Foreskin fibroblast (primary cell): ENCODE measurements at places on chromosomes 7 and 10.
A peak's percentile ranks its signal among the peaks of the same experiment; 100 is the strongest.

GRCh38 chr7:102169651-102170392, 116.8 kb upstream of the SH2B2 start:
- DNase-seq, result no peak

- DNase-seq, result no peak
These were observed 42.4 kb downstream of the TBATA start for GRCh38 chr10:70742537-70743429.

GRCh38 chr10:109668154-109668665, 255.1 kb downstream of the XPNPEP1 start:
- DNase-seq, result no peak

DNA sequence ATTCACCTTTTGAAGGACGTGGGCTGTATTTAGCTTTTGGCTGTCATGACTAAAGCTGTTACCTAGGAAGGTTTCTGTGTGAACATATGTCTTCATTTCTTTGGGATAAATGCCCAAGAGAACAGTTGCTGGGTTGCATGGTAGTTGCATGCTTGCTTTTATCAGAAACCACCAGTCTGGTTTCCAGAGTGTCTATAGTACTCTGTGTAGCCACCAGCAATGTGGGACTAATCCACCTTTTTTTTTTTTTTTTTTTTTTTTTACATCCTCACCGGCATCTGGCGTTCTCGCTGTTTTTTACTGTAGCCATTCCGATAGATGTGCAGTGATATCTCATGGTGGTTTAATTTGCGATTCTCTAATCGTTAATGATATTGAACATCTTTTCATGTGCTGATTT, 297.8 kb downstream of the SDK1 start:
- DNase-seq, result no peak

- no peak for DNase-seq
These were observed 570 bp upstream of the ARF5 start for GRCh38 chr7:127587663-127588018.

GRCh38 chr10:59985639-59986038, 79.3 kb upstream of the CCDC6 start:
- no peak for DNase-seq

- DNase-seq, result no peak
These were observed 52.8 kb downstream of the C10orf105 start for GRCh38 chr10:71666639-71667386.

DNA sequence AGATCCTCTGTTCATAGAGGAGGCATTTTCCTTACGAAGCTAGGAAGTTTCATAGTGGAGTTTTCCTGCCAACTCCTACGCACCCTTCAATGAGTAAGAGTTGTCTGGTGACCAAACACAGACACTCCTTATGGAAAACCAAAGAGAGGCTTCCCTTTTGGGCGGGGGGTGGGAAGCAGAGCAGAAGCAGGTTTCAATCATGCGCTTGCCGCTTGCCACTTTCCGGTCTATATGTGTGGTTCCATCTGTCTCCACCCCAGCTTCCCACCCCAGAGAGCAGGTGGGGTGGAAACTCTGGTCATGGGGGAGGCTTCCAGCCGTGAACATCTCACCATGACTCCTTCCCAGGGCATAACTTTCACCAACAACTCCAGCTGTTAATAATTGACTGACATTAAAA, 68.8 kb upstream of the GRB10 start:
- no peak for DNase-seq

GRCh38 chr7:151315038-151315655, 26.5 kb upstream of the NUB1 start:
- DNase-seq, result peak; percentile 87

DNA sequence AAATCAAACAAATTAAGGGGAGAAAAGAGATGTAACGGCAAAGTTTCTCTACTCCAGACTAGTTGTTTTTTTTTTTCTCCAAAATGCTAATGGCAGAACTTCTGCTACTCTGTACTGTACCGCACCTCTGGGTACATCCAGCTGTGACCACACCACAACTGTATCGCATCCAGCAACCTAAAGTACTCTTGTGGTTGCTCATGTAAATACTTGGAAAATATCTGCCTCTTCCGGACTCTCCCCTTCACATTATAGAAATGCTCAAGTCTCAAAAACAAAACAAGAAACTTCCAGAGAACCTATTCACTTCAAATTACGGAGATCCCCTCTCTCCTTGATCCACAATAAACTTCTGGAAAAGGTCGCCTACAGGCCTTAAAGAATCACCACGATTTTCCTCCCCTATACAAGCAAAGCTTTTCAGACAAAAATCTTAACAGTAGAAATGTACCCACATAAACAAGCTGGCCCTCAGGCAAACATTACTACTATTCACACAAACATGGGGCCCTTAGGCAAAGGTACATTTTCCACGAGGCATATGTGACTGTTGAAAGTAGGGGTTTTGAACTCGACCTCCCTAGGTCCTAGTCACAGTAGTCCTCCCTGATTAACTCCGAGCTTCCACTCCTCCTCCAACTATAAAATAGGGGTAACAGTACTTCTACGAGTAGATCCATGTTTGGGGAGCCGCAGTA, 222.9 kb upstream of the MKLN1 start:
- DNase-seq, result peak; percentile 9

DNA sequence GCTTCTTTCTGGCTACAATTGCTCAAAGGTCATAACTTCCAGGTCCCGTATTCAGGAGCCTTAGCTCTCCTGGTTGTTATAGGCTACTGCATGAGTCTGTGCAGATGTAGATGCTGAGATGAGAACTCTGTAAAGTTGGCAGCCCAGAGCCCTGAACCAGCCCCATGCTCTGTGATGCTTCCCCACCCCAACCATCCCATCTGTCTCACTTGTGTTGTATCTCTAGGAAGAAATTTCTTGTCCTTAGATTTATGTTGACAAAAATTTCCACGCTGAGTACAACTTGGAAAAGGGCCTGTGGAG, 61.2 kb upstream of the EEPD1 start:
- no peak for DNase-seq

GRCh38 chr7:100959894-100960293, 9.5 kb upstream of the MUC12 start:
- no peak for DNase-seq

DNA sequence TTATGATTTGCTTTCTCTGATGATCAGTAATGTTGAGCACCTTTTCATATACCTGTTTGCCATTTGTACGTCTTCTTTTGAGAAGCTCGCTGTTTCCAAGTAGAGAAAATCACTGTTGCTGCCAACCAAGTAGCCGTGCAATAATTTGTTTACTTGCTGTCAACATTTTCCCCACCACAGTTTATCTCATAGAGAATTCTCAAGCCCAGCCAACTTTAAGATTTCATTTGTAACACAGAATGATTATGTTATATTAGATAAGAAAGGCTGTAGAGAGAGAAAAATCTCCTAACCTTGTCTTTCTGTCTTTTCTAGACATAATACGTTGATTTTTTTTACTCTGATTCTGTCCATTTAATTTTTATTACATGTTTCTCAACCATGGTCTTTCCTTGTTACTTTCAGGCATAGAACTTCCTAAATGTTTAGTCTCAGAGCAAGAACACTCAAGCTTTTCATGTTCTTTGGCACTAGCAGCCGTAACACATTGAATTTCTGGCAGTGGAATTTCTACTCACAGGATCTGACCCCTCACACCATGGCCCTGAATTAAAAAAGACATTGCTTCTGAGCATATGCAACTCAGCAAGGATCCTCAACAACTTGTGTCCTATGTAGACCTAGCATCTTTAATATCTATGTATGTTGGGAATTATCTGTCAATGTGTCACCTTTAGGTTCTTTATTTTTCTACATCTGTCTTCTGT, 23.1 kb downstream of the RPA3 start:
- peak; percentile 46 for DNase-seq

DNA sequence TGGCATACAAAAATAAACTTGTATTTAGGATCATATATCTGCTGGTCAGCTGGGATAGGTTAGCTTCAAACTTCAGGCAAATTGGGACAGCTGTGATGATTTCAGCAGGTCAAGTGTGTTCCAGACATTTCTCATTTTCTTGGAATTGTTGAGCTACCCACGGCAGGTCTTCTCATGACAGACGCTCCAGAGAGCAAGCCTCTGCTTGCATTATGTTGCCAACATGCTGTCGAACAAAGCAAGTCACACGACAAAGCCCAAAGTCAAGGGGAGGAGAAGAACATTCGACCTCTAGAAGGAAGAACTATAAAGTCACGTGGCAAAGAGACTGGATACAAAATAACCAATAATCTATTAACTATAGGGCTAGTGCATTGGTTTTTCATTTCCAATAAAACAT, 103.5 kb downstream of the RAB18 start:
- no peak for DNase-seq

GRCh38 chr7:133130166-133130565, 48.3 kb upstream of the CHCHD3 start:
- no peak for DNase-seq

GRCh38 chr10:105026566-105026965, 385.5 kb downstream of the SORCS3 start:
- DNase-seq, result no peak

- DNase-seq, result no peak
These were observed 24.0 kb downstream of the HOXA1 start for GRCh38 chr7:27071622-27072390.

DNA sequence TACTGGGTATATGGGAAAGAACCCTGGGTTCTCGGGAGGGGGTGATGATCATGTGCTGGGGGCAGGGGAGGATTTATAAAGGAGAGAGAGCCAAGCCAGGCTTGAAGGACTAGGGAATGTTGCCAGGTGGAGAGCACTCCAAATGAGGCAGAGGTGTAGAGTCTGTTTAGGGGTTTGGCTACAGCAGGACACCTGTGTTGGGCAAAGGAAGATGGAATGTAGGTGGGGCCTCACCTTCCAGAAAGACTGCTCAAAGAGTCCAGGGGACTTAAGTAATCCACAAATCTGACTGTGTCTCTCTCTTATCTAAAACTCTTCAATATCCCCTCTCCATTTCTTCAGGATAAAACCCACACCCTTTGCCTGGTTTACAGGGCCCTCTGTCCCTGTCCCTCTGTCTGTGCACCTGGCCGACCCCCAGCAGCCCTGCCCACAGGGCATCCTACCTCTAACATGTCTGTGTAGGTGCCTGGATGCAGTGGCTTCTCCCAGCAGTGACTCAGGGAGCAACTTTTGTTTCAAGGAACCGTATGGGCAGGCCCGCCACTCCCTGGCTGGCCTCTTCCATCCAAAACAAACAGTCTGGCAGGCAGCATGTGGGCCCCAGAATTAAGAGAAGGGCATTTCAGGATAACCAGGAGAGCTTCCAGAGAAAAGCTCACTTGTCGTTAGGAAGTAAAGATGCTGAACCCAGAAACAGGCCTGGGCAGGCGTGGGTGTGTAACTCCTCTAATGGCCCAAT, 10.6 kb upstream of the PLEKHA1 start:
- peak; percentile 23 for DNase-seq

- no peak for DNase-seq
These were observed 504.8 kb downstream of the NXPH1 start for GRCh38 chr7:8938044-8938805.

- DNase-seq, result no peak
These were observed 22.7 kb upstream of the GTF2IRD1 start for GRCh38 chr7:74430961-74431466.

DNA sequence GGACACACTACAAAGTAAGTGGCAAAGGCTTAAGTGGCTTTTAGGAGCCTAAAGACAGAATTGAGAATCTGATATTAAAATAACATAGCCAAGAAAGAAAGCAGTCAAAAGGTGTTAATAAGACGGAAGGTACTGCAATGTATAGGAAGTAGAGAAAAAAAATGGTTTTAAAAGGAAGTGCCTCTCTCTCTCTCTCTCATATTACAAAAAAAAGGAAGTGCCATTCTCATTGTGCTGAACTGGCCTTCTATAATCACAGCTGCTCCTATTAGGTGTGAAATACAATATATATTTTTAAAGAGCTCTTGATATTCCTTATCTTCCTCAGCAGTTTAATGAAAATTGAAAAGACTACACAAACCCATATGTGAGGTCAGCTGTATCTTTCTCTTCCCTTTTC, 199.4 kb upstream of the NPVF start:
- no peak for DNase-seq

DNA sequence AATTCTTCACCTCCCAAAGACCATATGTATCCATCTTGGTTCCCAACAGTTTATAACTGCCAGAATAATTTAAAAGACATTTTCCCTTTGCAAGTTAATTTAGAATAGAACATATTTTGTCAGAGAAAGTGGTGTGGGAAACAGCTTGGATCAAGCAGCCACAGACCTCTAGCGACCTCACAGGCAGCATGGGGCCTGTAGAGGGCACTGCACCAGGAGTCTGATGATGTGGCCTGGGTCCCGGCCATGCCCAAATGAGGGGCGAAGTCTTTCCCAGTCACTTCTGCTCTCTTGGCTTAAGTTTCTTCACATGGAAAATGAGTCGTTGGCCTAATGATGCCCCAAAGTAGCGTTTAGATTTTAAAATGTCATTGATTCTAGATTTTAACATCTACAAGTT, 243.2 kb downstream of the SDK1 start:
- DNase-seq, result no peak

DNA sequence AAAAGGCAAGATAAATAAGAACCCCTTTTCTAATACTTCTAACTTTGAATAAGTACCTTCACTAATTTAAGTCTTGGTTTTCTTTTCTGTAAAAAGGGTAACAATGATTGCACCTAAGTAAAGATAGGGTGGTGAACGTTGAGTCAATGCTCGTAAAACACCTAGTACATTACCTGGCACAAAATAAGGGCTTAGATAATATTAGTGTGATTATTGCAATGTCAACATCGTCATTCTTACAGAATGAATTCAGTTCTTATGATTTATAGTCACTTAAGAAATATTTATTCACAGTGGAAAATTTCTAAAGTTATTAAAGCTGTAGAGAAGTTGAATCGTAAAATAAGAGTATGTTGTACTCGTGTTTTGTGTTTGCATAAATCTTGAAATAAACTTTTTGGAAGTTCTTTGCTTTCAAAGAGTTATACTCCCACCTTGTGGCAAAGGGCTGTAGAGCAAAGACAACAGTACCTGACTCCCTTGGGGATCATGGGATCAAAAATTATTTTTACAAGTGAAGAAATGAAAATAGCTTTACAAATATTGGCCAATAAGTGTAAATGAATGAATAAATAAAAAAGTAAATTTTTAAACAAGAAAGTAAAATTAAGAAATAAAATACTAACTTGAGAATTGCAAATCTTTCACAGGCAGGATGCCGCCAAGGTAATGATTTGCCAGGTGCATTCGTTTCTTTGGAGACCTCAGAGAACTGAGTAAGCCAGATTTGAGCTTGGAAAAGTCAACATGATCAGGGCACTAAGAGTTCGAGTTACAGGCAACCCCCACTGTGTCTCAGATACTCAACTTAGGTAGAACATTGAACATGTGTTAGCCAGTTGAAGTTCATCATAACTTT, 285.8 kb upstream of the CACNA2D1 start:
- peak; percentile 32 for DNase-seq

DNA sequence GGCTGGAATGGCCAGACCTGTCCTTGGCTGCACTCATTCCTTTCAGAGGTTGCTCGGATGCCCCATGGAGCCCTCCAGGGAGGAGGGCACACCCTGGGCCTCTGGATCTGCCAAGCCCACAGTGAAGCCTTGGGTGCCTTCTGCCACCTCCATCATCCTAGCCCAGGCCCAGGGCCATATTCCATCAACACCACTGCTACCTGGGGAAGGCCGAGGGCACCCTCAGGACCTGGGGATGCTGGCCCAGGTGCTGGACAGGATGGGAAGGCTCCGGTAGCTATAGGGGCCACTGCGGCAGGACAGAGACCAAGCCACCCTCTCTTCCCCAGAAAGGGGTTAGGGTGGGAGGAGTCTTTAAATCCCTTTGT, 810 bp downstream of the OPN4 start:
- DNase-seq, result no peak

- DNase-seq, result no peak
These were observed 30.9 kb downstream of the FAM20C start for GRCh38 chr7:223118-223800.

- no peak for DNase-seq
These were observed 271.3 kb downstream of the STK31 start for GRCh38 chr7:23981314-23981713.

- no peak for DNase-seq
These were observed 271.6 kb downstream of the CCDC3 start for GRCh38 chr10:12729885-12730284.
